RWPE1 (cell line): ENCODE measurements at places on chromosomes 16 and 17.
A peak's percentile ranks its signal among the peaks of the same experiment; 100 is the strongest.

DNA sequence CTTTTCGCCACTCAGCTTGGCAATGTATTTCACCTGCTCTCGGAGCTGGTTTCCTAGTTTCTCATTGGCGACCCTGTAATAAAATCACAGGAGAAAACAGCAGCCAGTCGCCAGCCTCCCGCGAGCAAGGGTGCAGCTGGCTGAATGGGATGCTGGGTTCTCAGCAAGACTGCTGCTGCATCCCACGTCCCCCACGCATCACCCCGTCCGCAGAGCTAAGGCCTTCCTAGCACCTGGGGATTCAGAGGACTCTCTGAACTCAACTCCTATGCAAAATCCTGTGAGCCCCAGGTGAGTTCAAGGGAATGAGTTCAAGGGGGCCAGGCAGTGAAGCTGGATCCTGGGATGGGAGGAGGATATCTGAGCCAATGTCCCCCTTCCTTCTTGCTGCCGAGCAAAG lies 29.3 kb downstream of the DHX38 start:
- no peak for DNase-seq

GRCh38 chr16:67796099-67796718 lies 10.2 kb downstream of the RANBP10 start:
- DNase-seq: no peak

DNA sequence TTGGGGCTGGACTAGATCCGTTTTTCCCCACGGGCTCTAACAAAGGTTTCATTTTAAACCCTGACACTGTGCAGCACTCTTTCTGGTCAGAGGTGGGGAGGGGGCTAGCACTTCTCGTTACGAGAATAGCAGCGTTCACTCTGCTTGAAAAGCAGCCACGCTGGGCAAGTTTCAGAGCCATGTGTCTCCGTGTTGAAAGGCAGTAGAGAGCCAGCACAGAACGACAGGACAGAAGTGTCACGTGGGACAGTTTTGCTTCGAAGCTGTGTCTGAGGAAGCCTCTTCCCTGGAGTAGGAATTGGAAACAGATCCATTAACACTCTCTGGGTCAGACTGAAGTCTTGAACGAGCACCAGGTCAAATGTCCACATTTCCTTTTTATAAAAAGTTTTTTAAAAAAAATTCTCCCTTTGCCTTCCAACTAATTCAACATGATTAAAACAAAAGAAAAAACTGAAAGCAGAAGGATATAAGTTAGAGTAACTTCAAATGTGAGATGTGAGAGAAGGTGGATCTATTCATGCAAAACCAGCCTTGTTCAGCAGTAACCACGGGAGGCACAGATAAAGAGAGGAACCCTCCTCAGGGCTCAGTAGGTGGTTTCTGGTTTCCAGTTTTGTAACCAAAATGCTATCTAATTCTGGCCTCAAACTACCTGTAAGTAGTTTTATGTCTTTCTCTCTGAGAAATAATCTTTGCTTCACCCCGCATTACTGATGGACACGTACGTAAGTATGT lies 65.0 kb downstream of the SMG6 start:
- no peak for DNase-seq

DNA sequence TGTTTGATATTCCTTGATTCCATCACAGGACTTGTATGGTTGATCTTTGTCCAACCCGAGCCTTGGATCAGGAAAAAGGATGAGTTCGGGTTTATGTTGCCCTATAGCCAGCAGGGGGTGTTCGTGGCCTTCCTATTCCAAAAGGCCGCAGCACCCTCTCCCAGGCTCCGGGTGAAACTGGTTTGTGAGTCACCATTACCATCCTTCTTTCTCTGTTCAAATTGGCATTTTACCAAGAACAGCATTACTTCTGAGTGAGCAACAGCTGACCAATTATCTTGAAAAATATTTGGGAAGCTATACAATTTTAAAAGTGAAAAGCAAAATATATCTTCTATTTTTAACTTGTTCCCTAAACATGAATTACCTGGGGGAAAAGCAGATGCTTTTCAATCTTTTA lies 24.3 kb upstream of the KRT20 start:
- DNase-seq: peak; percentile 90

GRCh38 chr16:21033264-21033663 lies 117.4 kb downstream of the DNAH3 start:
- DNase-seq: no peak

DNA sequence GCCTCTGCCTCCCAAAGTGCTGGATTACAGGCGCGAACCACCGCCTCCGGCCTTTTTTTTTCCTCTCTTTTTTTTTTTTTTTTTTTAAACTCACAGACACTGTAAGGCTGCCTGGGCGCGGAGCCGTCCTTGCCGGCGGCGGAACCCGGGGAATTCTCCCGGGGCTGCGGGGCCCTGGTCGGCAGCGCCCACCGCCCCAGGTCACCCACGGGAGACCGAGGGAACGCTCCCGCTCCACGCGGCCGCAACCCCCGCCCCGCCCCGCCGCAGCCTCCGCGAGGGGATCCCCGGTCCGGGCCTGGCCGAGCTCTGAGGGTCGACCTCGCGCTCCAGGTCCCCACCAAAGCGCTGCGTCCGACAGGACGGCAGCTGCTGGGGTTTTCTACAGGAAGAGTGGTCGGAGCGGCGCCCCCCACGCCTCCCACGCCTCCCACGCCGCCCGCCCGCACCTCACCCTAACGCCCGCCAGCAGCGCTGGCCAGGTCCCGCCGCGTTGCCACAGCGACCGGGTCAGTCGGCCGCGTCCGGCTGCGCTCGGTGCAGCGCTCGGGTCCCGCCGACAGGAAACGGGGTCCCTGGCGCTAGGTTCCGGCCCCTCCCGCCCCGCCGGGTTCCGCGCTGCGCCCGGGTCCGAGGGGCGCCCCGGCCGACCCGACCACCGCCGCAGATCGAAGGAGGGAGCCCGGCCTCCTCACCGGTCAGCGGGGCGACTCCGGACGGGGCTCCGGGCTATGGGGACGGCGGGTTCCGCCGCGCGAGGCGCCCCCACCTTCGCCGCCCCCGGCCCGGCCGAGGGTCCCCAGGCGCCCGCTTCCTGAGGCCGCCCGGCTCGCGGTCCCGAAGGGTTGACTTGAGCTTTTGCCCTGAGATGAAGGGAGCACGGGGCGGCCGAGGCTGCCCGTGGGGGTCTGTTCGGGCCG lies at the start of gene CCDC57:
Gene CCDC57 (minus strand): TSS at position 512 of the 920 bp plus-strand sequence. CDS start 10,898 bp downstream, outside the sequence.
- peak; percentile 76 for DNase-seq

- no peak for DNase-seq
Measured at GRCh38 chr16:10906914-10907756, 30.1 kb downstream of the CIITA start.

DNA sequence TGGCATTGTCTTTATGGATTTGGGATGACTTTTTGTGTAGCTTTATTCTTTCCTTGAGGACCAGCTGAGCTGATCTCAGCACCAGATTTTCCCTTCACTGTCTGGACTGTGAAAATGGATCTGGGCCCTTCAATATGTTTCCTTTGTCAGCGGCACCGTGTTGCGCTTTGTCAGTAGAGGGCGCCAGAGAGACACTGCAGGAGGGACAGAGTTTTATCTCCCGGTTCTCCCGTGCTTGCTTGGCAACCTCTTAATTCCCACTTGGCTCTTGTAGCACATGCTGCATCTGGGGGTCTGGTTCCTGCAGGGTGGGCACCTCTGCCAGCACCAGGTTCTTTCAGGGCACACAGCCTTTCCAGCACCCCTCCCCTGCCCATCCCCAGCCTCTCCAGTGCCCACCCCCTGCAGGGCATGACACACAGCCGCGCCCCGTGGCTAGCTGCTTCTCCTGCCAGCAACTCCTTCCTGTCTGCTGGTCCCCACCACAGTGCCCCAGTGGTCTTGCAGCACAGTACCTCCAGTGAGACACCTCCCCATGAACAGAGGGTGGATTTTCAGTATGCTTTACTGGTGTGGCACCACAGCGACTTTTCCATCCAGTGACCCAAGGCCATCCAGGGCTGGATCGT lies 19.6 kb downstream of the OR1D5 start:
- DNase-seq: no peak

DNA sequence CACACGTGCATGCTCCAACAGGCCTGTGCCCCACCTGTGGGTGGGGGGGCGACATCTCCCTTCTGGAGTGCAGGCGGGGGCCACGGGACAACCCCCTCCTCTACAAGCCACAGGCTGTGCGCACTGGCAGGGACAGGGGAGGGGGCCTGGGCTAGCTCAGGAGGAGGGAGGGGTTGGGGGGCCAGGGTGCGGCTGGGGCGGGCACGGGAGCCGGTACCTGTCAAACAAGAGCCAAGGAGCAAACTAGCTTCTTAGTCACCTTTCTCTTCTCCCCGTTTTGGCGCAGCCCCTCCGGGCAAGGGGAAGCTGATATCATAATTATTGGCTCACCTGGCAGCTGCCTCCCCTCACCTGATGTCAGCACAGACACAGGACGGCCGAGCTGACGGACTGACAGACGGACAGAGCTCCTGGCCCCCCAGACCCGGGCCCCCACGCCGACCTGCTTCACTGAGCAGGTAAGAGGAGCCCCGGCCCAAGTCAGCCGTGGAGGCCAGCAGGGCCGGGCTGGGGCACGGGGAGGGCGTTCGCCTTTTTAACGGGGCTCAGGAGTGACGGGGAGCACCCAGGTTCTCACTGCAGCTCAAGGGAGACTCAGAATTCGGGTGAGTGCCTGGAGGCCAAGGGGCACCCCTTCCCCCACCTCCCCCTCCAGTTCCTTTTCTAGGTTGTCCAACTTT lies at the start of gene FOXN1:
Gene FOXN1 (plus strand): TSS at position 363 of the 680 bp plus-strand sequence. CDS start 17,622 bp downstream, outside the sequence.
- DNase-seq: peak; percentile 76

- no peak for DNase-seq
Measured at GRCh38 chr17:75758131-75758905, 6.7 kb downstream of the GALK1 start.

DNA sequence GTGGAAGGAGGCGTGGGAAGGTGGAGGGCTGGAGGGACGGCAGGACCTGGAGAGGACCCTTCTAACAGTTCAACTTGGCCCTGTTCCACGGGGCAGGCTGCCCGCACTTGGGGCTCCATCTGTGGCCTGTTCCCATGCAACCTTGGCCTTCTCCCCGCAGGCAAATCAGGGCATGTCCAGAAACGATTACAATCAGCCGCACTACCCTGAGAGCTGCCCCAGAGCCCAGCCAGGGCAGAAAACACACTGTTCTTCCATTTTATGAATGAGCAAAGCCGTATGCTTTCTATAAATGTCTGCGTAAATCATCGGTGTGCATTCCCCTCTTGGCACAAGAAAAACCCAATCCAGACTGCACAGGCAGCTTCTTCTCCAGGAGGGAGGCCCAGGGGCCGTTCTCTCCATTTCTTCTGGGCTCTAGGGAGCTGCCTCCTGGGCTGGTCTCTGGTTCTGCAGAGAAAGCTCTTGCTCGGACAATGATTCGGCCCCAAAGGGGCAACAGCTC lies 228.7 kb downstream of the SOX9 start:
- no peak for DNase-seq

DNA sequence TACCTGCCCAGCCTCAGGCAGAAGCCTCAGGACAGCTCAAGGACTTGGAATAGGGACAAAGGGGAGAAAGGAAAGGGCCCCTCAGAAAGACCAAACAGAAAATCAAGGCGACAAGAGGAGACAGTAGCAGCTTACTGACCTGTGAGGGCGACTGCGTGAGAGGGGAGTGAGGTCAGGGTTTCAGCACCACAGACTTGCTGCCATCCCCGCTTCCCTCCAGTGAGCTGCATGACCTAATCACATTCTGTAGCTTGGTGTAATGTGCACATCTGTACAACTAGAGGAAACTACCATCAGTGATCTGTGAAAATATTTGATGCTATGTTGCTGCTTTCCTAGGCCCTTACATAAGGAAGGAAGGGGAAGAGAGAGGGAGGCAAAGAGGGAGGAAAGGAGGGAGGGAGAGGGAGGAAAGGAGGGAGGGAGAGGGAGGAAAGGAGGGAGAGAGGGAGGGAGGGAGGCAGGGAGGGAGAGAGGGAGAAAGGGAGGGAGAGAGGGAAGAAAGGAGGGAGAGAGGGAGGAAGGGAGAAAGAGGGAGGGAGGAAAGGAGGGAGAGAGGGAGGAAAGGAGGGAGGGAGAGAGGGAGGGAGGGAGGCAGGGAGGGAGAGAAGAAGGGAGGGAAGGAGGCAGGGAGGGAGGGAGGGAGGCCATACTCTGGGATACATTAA lies 404.9 kb upstream of the CDH5 start:
- no peak for DNase-seq

DNA sequence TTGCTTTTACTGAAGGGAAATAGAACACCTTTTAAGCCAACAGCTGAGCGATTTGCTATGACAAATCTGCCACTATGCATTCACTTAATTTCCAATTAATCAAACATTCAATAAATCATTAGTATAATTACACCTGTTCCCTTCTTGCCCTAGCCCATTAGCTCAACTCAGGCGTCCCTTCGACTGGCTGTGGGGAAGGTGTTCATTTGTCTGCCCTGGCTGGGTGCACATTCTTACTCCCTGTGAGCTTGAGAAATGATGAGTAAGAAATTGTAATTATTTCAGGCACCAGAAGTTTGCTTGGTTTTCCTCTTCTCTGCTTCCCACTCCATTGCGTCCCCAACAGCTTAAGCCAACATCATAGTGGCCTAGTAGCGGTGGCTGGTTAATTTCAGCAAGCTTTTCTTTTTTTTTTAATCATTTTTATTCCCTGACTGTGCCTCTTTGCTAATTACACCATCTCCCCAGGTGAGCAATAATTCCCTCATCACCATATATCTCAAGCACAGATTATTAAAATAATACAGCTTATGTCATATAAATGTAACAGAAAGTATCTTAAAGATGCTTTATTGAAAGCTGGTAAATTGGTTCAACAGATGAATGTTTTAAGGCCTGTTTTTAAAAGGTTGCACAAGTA lies 623.9 kb upstream of the RBFOX1 start:
- DNase-seq: no peak

DNA sequence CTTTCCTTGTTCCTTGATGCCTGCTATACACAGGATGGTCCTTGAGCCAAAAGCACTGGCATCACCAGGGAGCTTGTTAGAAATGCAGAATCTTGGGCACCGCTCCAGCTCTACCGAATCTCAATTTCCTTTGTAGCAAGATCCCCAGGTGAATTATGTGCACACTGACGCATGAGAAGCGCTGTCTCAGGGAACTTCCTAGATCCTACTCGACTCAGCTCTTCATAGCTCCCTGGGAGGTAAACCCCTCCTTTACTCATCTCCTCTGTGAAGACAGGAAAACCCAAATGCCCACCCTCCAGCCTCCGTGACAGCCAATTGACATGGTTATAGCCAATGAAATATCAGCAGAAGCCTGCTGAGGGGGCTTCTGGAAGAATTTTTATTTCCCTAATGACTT lies 4.1 kb downstream of the USP31 start:
- DNase-seq: peak; percentile 37

GRCh38 chr17:42423766-42424165 lies 710 bp upstream of the CAVIN1 start:
- no peak for DNase-seq

- no peak for DNase-seq
Measured at GRCh38 chr17:69367298-69367697, 40.4 kb upstream of the ABCA5 start.
